ENCODE measurements at places on chromosomes 3 and 15.

GRCh38 chr15:78047761-78048627 lies 29.5 kb downstream of the TBC1D2B start:
- DNase-seq = no peak

- no peak for DNase-seq
Measured at GRCh38 chr15:39095218-39095879, 485.5 kb upstream of the THBS1 start.

DNA sequence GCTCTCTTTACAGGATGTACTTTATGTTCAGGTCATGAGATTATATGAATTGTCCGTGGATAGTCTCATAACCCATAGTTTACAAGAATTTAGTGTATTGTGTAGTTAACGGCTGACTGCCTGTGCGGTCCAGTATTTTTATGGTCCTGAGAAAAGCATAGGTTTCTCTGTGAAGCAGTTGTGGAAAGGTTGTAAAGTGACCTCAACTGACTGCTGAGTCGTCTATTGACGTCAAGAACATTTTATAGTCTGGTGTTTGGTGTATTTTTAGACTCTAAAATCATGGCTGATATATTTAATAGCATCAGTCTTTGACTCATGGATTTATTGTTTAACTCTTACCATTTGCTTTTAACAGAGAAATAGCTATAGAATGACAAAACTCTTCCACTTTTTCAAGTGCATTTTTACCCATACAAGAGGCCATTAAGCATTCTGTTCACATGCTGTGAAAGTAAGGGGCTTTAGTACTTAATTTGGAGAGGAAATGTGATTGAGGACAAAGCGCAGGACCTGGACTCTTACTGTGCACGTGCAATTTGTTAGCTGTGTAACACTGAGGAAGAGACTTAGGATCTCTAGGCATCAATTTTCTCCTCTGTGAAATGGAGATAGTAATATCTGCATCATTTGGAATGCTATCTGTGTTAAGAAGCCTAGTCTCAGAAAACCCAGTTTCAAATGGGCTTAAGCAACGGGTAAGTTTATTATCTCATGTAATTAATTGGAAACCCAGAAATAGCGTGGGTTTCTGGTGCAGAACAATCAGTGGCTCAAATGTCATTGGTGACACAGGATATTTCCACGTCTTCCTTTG lies 240.8 kb downstream of the NFKBIZ start:
- no peak for DNase-seq

GRCh38 chr3:19866751-19867347 lies 67.2 kb downstream of the EFHB start:
- no peak for DNase-seq

- DNase-seq = no peak
Measured at GRCh38 chr3:33665294-33665693, 52.8 kb downstream of the CLASP2 start.

- no peak for DNase-seq
Measured at GRCh38 chr3:194584866-194585265, 48.4 kb downstream of the TMEM44 start.

GRCh38 chr3:104347291-104347690 lies 1019.4 kb upstream of the ALCAM start:
- DNase-seq = no peak

DNA sequence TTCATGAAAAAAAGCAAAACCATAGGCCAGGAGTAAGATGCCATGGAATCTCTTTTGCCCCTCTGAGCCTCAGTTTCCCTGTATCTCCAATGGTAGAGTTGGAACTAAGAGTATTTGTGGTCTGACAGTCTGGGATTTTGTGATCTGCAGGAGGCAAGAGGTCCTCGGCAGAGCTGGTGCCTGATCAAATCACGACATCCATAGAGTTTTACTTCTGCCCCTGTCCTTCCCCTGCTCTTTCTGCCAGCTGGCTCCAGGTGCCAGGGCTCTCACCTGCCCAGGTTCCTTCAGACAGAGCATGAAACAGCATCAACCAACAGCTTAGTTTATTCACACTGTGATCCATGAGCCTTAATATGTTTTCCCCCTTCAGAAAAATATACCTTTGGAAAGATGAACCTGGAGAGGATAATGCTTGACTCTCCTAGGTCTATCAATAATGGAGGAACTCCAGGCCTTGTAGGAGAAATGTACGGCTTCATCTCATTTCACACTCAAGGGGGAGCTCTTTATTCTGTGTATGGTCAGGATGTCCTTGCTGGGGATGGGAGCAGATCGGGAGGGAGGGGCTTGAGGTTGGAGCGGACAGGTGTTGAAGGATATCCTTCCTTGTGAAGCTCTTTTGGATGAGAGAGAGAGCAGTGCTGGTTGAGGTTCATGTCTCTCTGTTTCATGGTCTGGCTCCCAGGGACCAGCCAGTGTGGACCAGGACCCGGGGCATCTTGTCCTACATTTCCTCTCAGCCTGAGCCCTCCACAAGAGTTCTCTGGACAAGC lies 309.9 kb downstream of the RPLP1 start:
- no peak for DNase-seq

DNA sequence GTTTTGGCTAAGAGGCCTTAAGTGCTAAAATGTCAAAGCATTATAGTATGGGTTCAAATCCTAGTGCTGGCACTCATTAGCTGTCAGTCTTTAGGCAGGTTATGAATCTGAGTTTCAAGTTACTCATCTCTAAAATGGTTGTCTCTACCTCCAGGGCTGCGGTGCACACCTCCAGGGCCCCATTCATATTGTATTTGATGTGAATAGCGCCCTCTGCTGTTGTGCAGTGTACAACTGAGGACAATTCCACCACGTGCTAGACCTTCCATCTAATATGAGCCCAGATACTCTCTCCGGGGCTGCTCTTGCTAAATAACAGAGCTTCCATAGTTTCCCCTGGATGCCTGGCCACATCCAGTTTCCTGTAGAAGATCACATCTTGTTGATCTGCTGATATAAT lies 54.3 kb downstream of the OXNAD1 start:
- DNase-seq = peak; percentile 86

DNA sequence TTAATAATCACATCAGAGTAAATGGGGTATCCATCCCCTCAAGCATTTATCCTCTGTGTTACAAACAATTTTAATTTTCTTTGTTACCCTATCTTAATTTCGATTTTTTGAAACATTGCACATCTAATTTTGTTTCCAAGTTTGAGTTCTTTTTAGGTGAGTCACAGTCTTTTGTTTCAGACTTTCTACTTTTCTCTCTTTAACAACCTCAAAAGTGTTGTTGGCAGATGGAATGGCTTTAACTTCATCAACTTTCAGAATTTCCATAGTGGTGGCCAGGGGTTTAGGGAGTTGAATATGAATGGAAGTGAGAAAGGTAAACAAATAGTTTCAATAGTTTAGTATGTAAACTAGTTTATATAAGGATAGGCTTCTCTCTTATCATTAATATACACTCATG lies 223.0 kb upstream of the MLF1 start:
- DNase-seq = no peak

DNA sequence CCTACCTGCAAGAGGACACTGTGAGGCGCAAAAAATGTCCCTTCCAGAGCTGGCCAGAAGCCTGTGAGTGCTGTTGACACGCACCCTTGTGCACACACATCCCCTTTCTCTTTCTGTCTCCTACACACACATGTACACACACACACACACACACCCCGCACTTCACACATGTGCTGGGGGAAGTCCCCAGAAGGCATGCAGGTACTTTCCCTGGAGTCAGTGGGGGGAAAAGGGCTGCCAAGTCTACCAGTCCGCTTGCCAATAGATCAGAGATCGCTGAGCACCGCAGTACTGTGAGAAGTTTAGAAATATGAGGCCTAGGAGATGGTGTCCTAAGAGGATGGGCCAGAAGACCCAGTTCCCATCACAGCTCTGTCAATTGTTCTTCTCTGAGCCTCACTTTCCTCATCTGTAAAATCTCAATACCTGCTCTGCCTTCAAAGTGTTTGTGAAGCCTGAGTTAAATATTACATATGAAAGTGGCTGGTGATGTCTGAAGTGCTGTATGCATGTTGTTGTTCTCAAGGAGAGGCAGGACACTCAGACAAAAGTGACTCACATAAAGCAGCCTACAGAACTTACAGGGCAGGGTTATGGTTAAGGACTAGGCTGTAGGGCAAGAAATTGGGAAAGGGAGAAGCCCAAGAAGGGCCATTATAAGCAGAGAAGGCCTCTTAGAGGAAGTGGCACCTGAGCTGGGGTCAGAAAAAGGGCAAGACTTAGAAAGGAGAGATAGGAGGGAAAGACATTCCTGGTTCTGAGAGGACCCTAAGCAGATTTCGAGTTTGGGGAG lies 6.8 kb downstream of the IL17RE start:
- DNase-seq = no peak

DNA sequence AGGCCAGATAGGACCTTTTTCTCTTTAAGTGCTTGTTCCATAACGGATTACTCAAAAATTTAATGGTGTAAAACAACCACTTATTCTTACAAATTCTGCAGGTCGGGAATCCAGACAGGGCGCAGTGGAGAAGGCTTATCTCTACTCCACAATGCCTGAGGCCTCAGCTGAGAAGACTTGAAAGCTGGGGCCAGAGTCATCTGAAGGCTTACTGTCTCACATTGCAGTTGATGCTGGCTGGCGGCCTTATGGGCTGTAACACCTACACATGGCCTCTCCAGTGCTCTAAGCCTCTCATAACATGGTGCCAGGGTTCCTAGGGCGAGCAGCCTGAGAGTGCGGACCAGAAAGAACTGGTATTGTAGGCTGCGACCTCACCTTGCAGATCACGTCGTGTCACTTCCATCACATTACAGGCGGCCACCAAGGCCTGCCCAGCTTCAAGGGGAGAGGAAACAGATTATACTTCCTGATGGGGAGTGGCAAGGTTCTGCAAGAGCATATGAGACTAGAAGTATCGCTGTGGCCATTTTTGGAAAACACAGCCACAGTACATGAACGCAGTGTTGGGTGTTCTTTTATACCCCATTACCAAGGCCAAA lies 32.4 kb downstream of the CMTM7 start:
- DNase-seq = no peak

GRCh38 chr3:125141596-125142419 lies 70.7 kb downstream of the SLC12A8 start:
- peak; percentile 26 for DNase-seq

- no peak for DNase-seq
Measured at GRCh38 chr3:32453346-32453745, 49.3 kb downstream of the CMTM6 start.

Measured in activated CD4-positive, alpha-beta T cell treated with anti-CD3 and anti-CD28 coated beads, Interleukin-2, amount 50 U/mL, for 24 hours (primary cell).